GM04503 (cell line): ENCODE measurements at places on chromosomes 5 and 9.

- no peak for DNase-seq
Observed at GRCh38 chr9:74035786-74036185, 461.3 kb upstream of the RORB start.

- no peak for DNase-seq
Observed at GRCh38 chr5:96933764-96934707, 1.8 kb upstream of the LNPEP start.

- no peak for DNase-seq
Observed at GRCh38 chr9:72533322-72533721, 11.9 kb downstream of the TMC1 start.

GRCh38 chr5:178325679-178326373 lies 93.2 kb upstream of the PHYKPL start:
- DNase-seq = no peak

- DNase-seq = no peak
Observed at GRCh38 chr9:76396144-76396543, 1.9 kb upstream of the RFK start.

DNA sequence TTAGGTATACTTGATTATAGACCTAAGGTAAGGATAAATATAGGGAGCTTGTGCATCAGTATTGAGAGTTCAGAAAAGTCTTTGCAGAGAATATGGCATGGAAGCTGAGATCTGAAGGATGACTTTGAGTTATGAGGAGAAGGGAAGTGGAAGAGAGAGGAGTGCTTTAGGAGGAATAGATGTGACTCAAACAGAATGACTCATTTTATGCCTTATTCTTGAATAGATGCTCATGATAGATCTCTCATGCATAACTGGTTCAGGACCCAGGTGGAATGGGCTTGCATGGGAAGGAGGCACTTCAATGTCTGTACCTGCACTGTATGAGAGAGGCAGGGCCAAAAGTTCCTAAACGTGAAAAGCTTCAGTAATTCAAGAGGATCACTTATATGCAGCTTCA lies 103.3 kb downstream of the CWC27 start:
- no peak for DNase-seq

GRCh38 chr5:34589832-34590231 lies 66.3 kb upstream of the RAI14 start:
- no peak for DNase-seq

GRCh38 chr9:124869466-124869985 lies 7.6 kb downstream of the ARPC5L start:
- DNase-seq = no peak

- DNase-seq = no peak
Observed at GRCh38 chr9:136225366-136225747, 20.3 kb downstream of the QSOX2 start.

GRCh38 chr9:80881940-80882339 lies 807.4 kb downstream of the TLE1 start:
- no peak for DNase-seq

DNA sequence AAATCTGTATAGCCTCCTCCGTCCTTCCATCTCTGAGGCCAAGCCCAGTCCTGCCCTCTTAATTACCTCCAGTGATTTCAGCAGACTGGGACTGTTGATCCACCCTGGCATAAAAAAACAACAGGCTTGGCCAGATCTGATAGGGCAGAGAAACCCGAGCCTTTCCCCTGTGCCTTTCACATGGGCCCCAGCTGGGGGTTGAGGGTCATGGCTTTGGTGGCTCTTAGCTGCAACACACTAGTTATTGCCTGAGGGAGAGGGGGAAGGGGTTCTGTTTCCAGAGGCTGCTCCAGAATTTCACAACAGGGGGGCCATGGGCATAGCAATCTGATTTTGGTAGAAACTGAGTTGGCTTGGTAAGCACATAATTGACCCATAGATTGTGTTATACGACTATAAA lies 21.2 kb upstream of the PANK3 start:
- DNase-seq = no peak

GRCh38 chr5:61766141-61766540 lies 434.1 kb downstream of the ZSWIM6 start:
- DNase-seq = no peak

DNA sequence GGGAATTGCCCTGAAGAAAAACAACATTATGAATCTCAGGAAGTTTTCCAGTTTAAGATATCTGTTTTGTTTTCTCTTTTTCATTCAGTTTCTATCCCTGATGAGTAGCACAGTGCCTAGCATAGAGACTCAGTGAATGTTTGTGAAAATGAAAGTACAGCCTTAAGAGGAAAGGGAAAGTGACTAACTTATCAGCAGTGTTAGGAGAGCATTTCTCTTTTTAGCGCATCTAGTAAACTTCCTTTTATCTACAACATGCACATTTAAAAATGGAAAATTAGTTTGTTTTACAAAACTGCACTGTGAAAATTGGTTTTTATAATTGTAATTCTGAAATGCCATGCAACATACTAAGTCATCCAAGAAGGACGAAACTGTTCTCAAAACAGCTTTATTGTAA lies 110.8 kb downstream of the SMARCA2 start:
- no peak for DNase-seq

- DNase-seq = no peak
Observed at GRCh38 chr5:84218546-84218945, 166.1 kb downstream of the EDIL3 start.

DNA sequence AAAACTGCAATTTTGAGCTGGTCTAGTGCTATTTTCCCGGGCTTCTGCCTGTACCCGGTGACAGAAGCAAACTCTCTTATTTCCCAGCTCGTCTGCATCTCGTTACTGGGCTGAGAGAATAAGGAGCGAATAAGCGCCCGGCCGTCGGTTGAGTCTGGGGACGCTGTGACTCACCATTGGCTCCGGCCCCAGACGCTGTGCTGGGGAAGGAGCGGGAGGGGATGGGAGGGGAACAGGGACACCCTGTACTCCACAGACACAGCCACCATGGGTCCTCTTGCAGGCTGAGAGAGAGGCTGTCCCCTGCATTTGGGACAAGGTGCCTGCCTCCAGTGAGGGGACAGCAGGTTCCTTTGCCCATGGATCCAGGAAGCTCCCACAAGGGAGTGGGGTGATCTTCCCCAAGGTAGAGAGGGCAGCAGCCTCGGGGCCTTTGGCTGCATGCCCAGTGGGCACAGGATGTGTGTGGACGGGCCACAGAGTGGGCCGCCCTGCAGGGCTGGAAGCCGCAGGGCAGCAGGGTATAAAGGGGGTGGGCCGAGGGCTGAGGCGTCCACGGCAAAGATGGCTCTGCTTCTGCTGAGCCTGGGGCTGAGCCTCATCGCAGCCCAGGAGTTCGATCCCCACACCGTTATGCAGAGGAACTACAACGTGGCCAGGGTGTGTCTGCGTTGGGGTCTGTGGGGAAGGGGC lies at the start of gene LCN9:
Gene LCN9 (plus strand): TSS at position 552 of the 693 bp plus-strand sequence. CDS start 13 bp downstream, at position 565.
- DNase-seq = no peak

GRCh38 chr5:120108586-120109248 lies 355.4 kb upstream of the PRR16 start:
- DNase-seq = peak; percentile 30

GRCh38 chr9:129673602-129674001 lies 8.2 kb downstream of the PRRX2 start:
- DNase-seq = no peak

DNA sequence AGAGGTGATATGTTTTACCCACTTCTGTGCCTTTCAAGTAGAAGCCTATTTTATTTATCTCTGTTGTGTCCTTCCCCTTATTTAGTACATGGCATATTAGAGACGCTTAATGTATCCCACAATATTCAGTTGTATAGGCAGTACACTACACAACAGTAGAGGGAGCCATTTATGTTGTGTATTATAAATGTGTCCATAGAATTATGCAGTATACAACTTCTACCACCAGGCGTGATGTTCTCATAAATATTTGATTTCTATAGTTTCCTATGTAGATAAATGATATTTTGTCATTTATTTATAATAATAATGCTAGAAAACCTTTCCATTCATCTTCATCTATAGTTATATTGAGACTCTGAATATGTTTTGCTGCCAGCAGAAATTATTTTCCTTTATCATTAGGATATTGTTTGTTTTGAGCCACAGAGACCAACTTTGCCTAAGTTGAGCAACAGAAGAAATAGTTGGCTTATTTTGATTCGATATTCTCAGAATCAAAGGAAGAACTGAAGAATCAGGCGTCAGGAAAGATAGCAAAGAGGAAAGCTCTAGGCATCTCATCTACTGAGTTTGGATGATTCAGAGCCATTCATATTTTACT lies 81.7 kb downstream of the ADAMTS19 start:
- no peak for DNase-seq

- no peak for DNase-seq
Observed at GRCh38 chr5:68026092-68026885, 189.3 kb upstream of the PIK3R1 start.

DNA sequence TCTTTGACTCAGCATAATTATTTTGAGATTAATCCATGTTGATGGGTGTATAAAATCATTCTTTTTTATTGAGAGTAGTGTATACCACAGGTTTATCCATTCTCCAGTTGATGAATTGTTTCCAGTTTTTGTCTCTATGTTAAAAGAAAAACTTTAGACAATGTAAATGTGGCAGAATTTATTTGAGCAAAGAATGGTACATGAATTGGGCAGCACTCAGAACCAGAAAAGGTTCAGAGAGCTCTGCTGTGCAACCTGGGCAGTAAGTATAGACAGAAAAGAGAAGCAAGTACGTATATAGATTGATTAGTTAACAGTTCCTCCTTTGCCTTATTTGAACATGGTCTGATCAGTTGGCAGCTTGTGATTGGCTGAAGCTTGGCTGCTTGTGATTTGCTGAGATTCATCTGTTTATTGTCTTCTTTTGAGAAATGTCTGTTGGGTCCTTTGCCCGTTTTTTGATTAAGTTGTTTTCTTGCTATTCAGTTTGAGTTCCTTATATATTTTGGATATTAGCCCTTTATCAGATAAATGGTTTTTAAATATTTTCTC lies 41.4 kb downstream of the CDC42SE2 start:
- DNase-seq = no peak

DNA sequence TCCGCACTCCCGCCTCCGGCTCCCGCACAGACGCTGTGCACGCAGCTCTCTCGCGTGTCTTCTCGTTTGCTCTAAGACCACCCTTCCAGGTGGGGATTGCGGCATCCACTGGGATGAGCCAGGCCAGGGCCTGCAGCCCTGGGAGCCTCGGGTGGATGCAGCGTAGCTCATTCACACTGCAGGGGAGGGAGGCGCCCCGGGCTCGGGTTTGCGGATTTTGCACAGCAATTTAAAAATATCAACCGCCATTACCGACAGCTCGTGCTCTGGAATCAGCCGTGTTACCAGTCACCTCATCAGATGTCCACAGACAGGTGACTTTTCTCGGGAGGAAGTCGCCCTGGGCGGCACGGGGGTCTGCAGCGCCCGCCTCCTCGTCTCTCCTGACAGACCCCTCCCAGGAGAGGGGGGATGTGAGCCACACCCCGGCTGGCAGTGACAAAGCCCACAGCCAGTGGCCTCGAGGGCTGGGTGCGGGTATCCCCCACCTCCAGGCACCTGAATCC lies 20.8 kb upstream of the SLC6A3 start:
- DNase-seq = no peak

DNA sequence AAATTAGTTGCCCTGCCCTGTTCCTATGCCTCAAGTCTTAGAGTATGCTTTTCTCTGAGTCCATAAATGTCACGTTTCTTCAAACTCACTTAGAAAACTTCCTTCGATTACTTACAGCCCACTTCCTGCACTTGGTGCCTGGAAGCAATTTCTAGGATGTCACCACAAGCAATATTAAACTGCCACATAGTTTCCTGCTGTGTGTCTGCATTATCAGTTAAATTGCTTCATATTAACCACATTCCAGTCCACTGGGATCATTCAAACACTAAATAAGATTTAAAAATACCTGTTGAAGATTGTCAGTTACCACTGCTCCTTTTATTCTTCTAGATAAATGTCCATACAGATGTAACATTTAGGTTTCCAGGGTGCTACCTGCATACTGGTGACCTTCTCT lies 4.1 kb downstream of the DENND1A start:
- DNase-seq = no peak
